Stimulated activated CD8-positive, alpha-beta memory T cell treated with anti-CD3 and anti-CD28 coated beads, Interleukin-4, amount 100 ng/mL, for 1 hour (primary cell): ENCODE measurements at places on chromosomes 7 and 10.

DNA sequence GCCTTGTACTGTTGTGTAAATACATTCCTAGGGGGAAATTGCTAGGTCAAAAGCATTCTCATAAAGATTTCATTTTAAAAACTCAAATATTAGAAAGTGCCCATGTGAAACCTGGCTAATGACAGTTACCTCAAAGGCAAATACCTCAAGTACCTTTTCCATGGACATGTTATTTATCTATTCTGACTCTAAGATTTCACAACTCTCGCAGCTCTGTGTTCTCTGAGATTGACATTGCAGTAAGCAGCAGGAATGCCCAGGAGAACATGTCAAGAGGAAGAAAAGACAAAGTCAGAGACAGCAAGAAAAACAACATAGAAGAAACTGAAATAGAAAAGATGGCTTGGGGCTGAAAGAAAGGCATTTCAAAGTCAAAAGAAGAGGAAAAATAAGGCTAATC lies 187.4 kb downstream of the CYP26A1 start:
- DNase-seq: no peak

DNA sequence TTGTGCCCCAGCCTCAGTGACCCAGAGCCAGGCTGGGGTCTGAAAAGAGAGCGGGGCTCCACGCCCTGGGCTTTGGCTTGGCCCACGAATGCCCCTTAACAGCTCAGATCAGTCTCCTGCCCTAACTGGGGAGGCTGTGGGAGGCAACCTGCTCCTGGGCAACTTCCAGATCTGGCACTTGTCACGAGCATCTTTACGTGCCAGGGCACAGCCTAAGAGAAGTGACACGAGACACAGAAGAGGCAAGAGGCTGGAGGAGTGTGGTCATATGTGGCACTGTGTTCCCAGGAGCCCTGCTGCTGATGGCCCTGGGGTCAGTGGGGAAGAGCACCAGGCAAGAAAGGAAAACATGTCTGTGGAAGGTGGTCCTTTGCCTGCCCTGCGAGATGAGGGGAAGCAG lies 97.8 kb upstream of the BTBD16 start:
- DNase-seq: no peak

- no peak for DNase-seq
Measured at GRCh38 chr10:88045656-88046415, 182.4 kb downstream of the PTEN start.

DNA sequence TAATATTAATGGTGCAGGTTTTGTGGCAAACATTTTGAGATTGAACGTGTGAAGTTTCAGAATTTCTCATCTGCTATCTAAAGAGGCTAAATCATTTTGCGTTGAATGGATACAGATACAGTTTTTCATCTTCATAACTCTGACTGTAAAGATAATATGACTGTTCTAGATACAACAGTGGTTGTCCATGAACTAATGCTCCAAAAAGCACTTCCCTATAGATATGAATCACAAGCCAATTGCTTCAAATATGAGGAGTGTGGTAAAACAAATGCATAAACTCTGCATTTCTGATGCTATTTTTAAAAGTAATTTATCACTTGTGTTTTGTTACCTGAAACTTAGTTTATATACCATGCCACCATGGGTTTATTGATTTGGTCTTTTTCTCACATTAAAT lies 750.1 kb downstream of the MAGI2 start:
- DNase-seq: no peak

GRCh38 chr10:130618647-130619046 lies 482.5 kb downstream of the GLRX3 start:
- no peak for DNase-seq

DNA sequence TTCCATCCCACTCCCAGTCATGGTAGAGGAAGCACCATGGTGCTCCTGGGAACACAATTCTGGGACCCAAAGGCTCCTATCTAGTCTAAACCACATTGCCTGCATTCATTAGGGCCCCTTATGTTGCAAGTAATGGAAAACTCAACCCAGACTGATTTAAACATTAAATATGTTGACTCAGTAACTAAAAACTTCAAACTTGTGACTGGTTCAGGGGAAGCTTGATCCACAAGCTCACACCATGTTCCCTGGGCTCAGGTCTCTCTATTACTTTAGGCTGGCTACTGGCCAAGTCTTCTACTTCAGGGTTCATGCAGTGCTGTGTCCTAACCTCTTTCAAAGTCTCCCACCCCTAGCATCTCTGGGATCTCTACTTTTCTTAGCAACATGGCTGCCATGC lies 13.1 kb downstream of the WNT16 start:
- DNase-seq: no peak

GRCh38 chr10:61217851-61218565 lies 235.2 kb downstream of the TMEM26 start:
- DNase-seq: no peak

DNA sequence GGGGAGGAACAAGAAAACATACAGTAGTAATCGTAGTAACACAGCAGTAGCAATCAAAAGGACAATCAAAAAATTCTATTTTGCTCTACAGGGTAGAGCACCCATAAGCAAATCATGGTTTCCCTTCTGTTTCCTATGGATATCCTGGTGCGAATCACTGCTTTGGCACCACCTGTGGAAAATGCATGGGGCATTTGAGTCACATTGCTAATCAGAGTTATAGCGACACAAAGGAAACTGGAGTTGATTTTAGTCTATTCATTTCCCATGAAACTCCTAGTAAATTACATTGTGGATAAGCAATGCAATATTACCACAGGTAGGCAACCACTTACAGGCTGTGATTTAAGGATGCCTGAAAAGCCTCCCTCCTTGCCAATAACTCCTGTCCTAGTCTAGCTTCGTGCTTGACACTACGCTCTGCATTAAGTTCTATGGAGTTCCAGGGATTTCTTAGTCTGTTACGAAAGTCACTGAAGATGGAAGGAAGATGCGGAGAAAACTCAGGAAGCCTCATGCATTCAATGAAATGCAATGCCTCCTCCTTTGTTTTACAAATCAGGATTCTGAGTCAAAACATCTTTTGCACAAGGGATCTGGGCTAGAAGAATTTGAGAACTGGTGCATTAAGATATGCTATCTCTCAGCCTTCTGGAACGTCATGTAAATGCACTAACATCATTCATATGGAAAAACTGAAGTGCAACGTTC lies 188.4 kb downstream of the DGKI start:
- DNase-seq: no peak

GRCh38 chr10:31288001-31288400 lies 31.0 kb upstream of the ZEB1 start:
- DNase-seq: no peak

DNA sequence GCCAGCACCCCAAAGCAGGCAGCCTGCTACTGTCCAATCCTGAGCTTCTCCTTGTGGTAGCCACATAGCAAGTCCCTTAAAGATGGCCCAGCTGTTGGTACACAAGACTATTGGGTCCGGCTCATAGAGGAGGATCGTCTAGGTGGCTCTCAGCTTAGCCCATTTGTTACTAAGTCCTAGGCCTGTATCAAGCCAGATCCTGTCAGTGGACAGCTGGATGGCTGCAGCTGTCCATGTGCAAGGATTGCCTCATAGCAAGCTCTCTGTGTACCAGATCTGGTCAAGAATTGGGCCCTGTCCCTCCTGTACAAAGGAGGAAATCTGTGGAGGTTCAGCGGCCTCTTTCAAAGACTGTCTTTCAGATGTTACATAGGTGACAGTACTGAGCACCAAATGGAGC lies 12.2 kb upstream of the TMEM168 start:
- DNase-seq: no peak

GRCh38 chr10:29120216-29120615 lies 168.7 kb upstream of the LYZL1 start:
- no peak for DNase-seq

DNA sequence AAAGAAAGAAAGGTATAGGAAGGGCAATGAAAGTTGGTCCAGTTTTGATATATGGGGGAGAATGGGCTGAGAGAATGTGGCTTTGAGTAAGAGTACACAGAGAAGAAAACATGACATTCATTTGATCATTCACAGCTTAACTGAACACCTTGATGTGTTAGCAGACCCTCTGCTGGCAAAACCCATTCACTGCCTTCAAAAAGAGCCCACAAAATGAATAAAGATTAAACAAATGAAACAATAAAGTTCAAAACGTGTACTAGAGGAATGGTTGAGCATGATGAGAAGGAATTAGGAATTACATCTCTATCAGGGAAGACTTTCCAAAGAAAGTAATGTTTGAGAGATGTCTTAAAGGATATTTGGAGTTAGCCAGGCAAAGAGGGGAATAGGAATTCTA lies 2.1 kb downstream of the WEE2 start:
- DNase-seq: no peak

- peak; percentile 2 for DNase-seq
Measured at GRCh38 chr7:32892521-32893206, 1.1 kb upstream of the KBTBD2 start.

- no peak for DNase-seq
Measured at GRCh38 chr7:32071466-32072091, 1.4 kb upstream of the PDE1C start.

- no peak for DNase-seq
Measured at GRCh38 chr10:87551326-87551725, 46.6 kb downstream of the MINPP1 start.

DNA sequence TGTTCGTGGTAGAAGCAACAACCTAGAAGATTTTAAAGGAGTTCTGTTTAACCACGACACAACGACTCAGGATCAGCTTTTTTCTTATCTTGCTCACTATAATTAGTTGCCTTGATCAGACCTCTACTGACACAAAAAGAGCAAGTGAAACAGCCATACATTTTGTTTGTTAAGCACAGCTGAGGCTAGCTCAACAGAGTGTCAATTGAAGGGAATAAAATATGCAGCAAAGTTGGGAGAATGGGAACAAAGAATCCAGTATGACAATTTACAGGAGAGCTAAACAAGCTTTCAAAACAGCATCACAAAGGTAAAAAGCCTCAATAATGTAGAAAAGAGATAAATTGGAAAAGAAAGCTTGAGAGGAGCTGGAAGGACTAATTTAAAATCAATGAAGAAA lies 40.5 kb upstream of the HERPUD2 start:
- DNase-seq: no peak

GRCh38 chr7:1818575-1819258 lies 148.6 kb downstream of the ELFN1 start:
- DNase-seq: no peak

GRCh38 chr7:4265676-4266075 lies 416.4 kb upstream of the FOXK1 start:
- no peak for DNase-seq

- DNase-seq: no peak
Measured at GRCh38 chr10:22705527-22705926, 8.9 kb downstream of the PIP4K2A start.

GRCh38 chr7:151257990-151258389 lies 9.5 kb upstream of the SMARCD3 start:
- no peak for DNase-seq

- DNase-seq: no peak
Measured at GRCh38 chr10:24008164-24009091, 200.5 kb upstream of the KIAA1217 start.

DNA sequence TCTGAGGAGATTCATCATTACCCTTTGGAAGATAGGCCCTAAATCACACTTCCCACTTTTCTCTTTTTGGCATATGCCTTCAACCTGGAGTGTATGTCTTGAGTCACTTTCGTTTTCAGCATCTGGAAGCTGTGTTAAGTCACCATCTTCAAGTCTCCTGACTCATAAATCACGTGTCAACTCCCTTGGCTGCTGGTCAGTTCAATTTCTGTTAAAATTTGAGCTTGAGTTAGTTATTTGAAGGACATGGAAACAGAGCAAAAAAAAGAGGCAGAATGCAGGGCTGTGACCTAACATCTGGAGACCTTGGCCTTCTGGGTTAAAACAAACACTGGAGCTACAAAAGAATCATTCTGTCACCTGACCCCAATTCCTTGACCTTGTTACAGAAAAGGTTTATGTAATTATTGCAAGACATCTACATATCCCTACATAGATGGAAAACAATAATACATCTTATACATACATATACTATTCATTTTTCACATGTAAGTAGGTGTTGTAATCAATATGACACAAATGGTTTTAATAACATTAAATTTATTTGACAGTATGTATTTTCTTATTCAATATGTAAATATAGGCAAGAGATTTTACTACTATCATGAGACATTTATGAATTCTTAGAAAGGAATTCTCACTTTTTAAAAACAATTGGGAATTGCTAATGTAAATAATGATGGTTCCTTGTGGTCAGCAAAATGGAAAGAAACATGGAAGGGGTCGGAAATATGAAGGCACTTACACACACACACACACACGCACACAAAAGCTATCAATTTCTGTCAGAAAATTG lies 169.7 kb upstream of the PHYHIPL start:
- DNase-seq: no peak

DNA sequence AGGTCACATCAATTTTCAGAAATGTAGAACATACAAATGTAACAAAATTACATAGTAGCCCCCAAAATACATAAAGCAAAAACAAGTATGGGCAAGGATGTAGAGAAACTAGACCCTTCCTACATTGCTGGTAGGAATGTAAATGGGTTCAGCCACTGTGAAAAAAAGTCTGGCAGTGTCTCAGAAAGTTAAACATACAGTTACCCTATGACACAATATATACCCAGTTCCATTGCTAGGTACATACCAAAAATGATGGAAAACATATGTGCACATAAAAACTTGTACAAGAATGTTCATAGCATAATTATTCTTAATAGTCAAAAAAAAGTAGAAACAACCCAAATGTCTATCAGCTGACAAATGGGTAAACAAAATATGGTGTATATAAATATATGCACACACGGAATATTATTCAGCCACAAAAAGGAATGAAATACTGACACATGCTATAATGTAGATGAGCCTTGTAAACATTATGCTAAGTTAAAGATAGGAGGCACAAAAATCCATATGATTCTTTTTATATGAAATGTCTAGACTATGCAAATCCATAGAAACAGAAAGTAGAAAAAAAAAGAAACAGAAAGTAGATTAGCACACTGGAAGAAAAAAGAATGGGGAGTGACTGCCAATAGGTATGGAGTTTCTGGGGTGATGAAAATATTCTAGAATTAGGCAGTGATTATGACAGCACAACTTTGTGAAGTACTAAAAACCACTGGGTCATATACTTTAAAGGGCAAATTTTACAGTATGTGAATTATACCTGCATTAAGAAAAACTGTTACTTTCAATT lies 13.5 kb downstream of the HERPUD2 start:
- DNase-seq: no peak

DNA sequence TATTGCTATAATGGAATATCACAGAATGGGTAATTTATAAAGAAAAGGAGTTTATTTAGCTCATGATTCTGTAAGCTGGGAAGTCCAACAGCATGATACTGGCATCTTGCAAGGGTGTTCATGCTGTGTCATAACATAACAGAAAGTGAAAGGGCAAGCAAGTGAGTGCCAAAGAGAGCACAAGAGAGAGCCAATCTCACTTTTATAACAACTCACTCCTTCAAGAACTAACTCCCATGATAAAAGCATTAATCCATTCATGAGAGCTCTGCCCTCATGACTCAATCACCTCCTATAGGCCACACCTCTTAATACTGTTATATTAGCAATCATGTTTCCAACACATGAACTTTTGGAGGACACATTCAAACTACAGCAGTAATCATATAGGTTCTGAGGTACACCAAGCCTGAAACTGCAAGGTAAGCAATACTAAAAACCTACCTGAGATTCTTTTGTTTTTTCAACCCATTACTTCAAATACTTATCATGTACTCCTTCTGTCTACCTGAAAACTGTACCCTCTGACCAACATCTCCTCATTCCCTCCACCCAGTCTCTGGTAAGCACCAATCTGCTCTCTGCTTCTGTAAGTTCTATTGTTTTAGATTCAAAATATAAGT lies 219.7 kb downstream of the MTERF1 start:
- DNase-seq: no peak
